ENCODE measurements at places on chromosomes 2 and 18. TPM values are rescaled to one million over a fixed set of nuclear protein-coding genes. Genes with fewer than 3 reads are reported as not detected.

DNA sequence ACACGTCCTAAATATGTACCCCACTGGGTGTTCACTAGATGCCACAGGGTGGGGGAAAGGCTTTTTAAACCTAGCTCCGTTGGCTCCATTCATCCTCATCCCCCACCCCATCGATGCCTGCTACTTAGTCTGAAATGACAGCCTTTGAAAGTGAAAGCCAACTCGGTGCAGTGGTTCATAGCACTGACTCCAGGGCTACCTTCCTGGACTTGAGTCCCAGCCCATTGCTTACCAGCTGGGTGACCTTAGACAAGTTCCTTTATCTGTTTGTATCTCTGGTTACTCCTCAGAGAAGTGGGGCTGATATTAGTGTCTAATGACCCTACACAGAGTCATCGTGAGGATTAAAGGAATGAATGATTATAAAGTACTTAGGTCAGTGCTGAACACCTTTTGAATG lies 24.4 kb downstream of the EHD3 start:
- no peak for DNase-seq

DNA sequence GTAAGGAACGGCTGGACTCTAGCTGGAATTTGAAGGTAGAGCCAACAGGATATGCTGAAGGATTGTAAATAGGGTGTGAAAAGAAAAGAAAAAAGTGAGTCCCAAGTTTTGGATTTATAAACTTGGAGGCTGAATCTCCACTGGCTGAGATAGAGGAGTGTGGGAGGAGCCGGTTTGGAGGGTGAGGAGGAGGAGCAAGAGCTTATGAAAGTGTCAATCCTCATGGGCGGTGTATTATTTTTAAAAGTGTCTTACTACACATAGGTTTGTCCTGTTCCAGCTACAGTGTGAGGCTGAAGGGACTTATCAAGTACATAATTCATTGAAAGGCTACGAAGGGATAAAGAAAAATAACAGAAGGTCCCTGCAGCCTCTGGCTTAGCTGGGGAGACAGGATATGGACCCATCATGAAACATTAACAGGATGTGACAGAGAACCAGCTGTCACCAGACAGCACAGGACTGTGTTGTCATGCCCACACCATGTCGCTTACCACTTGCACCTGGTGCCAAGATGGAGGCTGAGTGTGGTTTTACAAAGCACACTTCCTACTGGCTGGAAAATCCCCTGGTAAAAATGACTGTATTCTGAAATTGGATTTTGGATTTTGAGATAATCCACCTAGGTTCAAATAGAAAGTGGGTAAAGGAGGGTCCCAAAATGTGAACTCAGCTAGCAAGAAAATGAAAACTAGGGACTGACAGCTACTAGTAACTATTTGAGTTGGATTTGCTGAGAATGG lies 2.5 kb upstream of the MREG start:
- DNase-seq, result no peak

GRCh38 chr2:211447548-211447947 lies 891.1 kb downstream of the CPS1 start:
- DNase-seq, result no peak

DNA sequence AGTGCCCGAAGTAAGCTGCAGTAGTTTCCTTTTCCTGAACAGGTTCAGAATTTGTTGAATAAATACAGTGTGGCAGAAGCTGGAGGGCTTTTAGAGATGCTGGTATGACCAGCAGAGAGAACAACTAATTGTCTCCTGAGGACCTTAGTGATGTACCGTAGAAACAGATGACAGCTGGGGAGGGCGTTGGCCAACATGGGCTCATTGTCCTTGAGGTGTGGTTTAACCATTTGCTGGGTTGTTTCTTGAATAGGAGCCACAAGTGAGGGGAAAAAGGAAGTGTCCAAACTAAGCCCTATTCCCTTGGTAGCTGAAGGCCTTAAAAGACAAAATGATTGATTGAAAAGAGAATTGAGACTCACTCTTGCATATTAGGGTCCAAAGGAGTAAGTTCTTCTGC lies 11.7 kb upstream of the FAM228A start:
- no peak for DNase-seq

DNA sequence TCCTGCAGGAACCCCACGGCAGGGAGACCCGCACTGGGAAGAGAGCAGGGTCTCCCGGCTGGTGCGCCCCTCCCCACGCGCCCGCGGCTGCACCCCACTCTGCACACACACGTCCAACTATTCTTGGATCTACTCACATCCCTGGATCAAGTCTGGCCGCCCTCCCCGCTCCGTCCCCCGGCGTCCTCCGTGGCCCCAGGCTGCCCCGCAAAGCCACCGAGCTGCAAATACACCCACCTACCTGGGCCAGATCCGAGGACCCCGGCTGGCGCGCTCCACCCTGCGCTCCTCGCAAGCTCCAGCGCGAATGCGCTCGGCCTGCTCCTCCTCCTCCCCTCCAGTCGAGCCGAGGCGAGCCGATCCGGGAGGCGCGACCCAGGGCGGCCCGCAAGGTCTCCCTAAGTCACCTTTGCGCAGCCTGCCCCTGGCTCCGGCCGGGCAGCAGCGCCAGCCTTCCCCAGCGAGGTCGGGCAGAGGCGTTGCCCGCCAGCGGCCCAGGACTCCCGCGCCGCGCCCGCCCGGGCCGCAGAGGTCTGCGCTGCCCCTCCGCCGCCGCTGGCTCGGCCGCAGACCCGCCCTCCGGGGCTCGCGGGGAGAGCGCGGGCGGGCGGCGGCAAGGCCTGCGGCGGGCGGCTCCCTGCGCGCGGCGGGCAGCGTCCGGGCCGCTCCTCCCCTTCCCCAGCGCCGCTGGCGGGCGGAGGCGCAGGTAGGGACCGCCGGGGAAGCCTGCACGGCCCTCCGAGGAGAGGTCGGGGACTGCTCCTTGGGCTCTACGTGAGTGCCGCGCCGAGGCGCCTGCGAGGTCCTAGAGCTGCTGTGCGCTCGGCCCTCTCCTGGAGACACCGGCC lies 126.0 kb downstream of the OSBPL1A start:
- peak; percentile 71 for DNase-seq

Gene DSG4
- not detected for polyA plus RNA-seq

GRCh38 chr2:237199577-237199976 lies 113.9 kb downstream of the COPS8 start:
- DNase-seq, result no peak
